Effector memory CD8-positive, alpha-beta T cell (primary cell): ENCODE measurements at places on chromosomes 16 and 17.
A peak's percentile ranks its signal among the peaks of the same experiment; 100 is the strongest.

- DNase-seq: no peak
Measured at GRCh38 chr17:4180791-4181190, 37.8 kb downstream of the CYB5D2 start.

DNA sequence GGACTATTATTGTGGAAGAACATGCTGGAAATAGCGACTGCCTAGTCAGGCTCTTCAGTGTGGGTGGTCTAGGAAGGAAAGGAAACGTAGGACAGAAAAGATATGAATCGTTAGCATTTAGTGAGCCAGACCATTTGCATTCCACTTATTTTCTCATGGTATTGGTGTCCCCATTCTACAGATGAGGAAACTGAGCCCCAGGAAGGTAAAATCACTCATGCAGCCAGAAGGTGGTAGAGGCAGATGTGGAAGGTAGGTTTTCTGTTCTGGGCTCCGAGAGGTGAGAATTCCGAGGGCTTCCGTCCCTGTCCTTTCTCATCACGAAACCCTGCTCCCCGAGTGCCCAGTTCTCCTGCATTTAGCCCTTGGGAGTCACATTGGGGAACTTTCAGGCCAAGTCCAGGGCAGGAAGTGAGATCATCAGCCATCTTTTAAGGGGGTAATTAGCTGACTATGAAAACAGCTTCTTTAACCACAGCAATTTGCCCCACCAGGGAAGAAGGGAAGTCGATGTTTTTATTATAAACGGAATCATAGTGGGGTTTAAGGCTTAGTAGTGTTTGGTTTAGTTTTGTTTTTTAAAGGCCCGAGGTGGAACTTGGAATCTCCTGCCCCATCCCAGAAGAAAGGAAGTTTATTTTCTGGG lies 110.7 kb upstream of the IRX3 start:
- DNase-seq: no peak

- DNase-seq: no peak
Measured at GRCh38 chr16:65525707-65526106, 403.8 kb upstream of the CDH11 start.

DNA sequence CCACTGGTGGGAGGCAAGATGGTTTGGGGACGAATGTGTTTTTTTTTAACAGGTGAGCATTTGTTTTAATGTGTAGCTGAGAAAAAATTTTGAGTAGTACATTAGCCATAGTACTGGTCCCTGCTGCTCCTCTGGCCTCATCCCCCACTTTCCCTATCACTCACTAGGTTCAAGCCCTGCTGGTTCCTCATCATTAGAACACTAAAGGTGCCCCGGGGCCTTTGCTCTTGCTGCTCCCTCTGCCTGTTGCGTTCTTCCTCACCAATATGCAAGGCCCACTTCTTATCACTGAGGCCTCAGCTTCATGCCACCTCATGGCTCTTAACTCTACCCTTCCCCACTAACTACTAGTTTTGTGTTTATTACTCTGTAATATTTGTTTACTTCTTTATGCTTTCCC lies 74.5 kb downstream of the GNAO1 start:
- DNase-seq: no peak

DNA sequence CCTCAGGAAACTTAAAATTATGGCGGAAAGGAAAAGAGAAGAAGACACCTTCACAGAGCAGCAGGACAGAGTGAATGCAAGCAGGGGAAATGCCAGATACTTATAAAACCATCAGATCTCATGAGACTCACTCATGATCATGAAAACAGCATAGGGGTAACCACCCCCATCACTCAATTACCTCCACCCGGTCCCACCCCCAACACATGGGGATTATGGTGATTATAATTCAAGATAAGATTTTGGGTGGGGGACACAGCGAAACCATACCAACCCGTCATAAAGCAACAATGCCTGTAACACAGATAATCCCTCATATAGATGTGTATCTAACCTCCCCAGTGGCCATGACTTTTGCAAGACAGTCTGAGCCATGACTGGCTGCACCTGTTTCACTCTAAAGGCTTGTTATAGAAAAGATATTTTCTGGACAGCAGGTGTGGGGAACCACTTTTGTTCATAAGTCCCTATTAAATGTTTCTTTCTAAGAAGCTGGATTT lies 7.0 kb upstream of the GSDMA start:
- no peak for DNase-seq

GRCh38 chr17:66755101-66755943 lies 79.6 kb upstream of the CACNG5 start:
- DNase-seq: no peak

GRCh38 chr17:79371984-79372383 lies 238.9 kb downstream of the RBFOX3 start:
- DNase-seq: no peak

DNA sequence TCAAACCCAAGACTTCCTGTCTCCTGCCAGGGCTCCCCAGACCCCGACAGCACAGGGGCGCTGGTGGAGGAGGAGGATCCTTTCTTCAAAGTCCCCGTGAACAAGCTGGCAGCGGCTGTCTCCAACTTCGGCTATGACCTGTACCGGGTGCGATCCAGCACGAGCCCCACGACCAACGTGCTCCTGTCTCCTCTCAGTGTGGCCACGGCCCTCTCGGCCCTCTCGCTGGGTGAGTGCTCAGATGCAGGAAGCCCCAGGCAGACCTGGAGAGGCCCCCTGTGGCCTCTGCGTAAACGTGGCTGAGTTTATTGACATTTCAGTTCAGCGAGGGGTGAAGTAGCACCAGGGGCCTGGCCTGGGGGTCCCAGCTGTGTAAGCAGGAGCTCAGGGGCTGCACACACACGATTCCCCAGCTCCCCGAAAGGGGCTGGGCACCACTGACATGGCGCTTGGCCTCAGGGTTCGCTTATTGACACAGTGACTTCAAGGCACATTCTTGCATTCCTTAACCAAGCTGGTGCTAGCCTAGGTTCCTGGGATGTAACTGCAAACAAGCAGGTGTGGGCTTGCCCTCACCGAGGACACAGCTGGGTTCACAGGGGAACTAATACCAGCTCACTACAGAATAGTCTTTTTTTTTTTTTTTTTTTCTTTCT lies 8.1 kb downstream of the SERPINF1 start:
- DNase-seq: no peak

- no peak for DNase-seq
Measured at GRCh38 chr17:156946-157345, 19.6 kb downstream of the SCGB1C2 start.

- no peak for DNase-seq
Measured at GRCh38 chr17:18185832-18186626, 2.4 kb downstream of the ALKBH5 start.

- DNase-seq: no peak
Measured at GRCh38 chr16:4093495-4094126, 22.6 kb downstream of the ADCY9 start.

- DNase-seq: no peak
Measured at GRCh38 chr17:17134957-17135333, 71.2 kb downstream of the PLD6 start.

DNA sequence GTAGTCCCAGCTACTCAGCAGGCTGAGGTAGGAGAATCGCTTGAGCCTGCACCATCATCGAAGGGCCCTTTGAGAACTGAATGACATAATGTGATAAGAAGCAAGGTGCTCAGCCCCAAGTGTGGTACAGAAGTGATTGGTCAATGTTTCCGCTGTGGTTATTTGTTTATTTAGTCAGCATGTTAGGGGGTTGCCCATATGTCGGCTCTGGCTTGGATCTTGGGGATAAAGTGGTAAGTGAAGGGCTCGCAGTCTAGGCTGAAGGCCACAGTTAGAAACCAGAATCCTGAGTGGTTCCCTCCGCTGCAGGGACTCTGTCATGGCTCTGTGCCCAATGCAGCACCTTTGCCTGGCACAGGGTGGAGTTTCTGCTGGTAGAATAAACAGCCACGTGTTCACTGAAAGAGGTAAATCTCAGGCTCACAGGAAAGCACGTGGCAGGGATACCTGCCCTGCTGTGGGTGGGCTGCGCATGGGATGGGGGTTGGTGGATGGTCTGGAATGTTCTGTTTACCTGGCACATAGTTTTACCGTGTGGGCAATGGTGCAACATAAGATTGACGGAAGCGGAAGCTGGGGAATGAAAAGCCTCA lies 35.4 kb downstream of the SYT17 start:
- no peak for DNase-seq

- peak; percentile 80 for DNase-seq
Measured at GRCh38 chr17:76523084-76524037, 14.1 kb downstream of the CYGB start.

- no peak for DNase-seq
Measured at GRCh38 chr17:29621751-29622194, 939 bp downstream of the CORO6 start.

GRCh38 chr16:12341966-12342365 lies 365.4 kb downstream of the SNX29 start:
- DNase-seq: no peak

GRCh38 chr17:76136276-76137000 lies 4.6 kb downstream of the FOXJ1 start:
- no peak for DNase-seq

- no peak for DNase-seq
Measured at GRCh38 chr16:69073181-69073702, 32.2 kb upstream of the HAS3 start.

GRCh38 chr17:44006272-44006597 lies 1.8 kb downstream of the NAGS start:
- no peak for DNase-seq

DNA sequence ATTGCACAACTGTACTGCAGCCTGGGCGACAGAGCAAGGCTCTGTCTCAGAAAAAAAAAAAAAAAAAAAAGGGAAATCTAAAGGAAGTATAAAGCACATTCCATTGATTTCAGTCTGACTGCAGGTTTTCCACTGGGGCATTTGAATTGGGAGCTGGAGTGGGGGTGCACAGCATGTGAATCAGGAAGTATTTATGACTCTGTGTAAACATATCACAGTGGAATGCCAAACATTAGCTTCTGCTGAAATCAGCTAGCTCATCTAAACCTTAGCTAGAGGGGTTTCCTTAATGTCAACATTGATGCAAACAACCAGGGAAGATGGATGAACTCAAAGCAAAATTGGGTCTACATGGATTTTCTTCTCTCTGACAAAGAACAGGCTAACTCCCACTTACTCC lies 641.0 kb upstream of the EEF2KMT start:
- no peak for DNase-seq

GRCh38 chr17:7685533-7686221 lies 1.6 kb downstream of the TP53 start:
- peak; percentile 86 for DNase-seq

DNA sequence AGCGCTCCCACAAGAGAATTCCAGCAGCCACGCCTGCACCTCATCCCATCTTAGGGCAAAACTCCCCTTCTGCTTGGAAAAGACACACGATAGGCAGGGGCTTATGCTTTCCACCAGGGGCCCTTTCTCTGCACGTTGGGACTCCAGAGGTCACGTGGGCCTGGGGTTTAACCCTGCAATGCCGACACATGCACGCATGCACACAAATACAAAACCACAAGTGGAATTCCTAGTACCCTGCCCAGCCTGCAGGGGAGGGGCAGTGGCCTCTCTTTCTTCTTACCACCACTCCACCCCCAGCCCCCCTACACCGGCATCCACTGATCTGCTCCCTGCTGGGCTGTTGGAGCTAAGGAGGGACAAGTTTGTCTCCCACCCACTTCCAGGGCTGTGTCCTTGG lies 16.8 kb upstream of the CCDC182 start:
- no peak for DNase-seq

GRCh38 chr16:66263973-66264310 lies 102.5 kb upstream of the CDH5 start:
- no peak for DNase-seq

DNA sequence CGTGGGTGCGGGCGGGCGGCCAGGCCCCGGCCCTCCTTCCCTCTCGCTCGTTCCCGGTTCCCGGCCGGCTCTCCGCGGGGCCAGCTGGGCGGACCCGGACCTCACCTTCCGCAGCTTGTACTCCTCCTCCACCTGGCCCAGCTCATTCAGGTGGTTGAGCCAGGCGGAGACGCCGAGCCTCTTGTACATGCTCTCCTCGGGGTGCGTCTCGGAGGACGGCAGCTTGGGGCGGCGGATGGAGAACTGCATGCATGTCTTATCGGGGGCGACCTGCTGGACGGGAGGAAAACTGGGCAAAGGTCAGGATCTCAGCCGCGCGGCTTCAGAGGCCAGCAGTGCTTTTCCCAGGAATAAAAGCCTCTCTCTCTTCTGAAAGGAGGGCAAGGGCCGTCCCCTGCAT lies 85.4 kb downstream of the TBC1D16 start:
- no peak for DNase-seq

- no peak for DNase-seq
Measured at GRCh38 chr16:82682767-82683166, 56.0 kb downstream of the CDH13 start.
